Brain (organoid and tissue), 16 donors: ENCODE measurements at places on chromosomes 2 and 18.

DNA sequence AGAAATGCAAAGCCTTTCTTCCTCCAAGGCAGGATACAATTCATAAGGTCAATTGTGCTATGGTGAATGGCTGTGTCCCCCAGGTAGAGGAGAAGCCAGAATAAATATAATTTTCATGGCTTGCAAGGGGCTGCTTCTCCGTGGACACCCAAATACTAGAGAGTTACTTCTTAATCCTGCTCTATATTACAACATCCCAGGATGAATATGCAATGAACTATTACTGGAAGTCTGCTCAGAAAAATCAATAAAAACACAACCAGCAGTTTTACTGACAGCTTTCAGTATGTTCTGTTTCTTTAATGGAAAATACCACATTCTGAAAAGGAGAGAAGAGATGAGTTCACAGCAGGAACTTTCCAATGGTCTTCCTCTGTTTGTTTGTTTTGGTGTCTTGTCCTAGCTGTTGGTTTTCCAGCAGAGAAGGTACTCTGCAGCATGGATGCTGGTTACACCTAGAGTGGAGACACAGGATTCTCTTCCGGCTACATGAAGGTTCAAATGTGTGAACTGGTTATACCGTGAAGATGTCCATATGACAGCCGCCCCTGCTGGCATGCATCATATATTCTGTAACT, 213.0 kb downstream of the PID1 start:
- DNase-seq, result no peak

- DNase-seq, result no peak
Measured at GRCh38 chr2:26609839-26610277, 31.3 kb downstream of the CIB4 start.

- no peak for DNase-seq
Measured at GRCh38 chr2:151657667-151658076, 76.6 kb downstream of the NEB start.

GRCh38 chr2:214715025-214715424, 94.5 kb downstream of the BARD1 start:
- DNase-seq, result no peak

- peak; percentile 22 for DNase-seq
Measured at GRCh38 chr2:236856848-236857235, 228.8 kb upstream of the COPS8 start.

DNA sequence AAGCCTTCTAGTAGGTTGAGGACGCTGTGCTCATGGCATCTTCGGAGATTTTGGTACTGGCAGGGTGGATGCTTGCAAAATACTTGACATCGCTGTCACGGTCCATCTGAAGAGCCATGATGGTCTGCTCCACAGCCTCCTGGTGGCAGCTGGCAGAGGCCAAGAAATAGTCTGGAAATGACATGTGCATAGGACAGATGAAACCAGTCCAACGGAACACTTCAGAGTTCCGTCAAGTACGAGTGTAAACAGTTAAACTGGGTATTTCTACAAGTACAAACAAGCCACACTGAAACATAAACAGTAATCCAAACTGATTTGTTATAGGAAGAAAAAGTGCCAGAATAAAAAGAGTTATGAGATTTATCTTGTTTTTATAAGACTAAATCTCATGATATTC, 66.6 kb downstream of the PPP4R1 start:
- DNase-seq, result no peak

DNA sequence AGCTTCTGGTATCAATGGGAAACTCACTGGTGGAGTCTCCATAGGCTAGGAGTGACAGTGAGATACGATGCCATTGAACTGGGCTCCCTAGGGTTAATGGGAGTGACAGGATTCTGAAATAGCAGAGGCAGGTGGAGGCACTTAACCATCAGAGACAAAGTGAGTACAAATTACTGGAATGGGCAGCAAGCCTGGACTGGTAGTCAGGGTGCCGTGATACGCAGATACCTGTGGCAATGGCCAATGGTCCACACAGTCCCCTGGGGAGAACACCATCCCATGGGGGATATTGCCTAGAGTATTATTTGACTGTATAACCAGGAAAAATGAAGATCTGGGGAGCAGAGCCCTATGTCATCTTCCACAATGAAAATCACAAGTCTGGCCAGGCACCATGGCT, 17.3 kb downstream of the CHCHD5 start:
- no peak for DNase-seq

GRCh38 chr2:231384970-231385369, 10.5 kb upstream of the B3GNT7 start:
- DNase-seq, result no peak

GRCh38 chr2:36371928-36372391, 16.4 kb downstream of the CRIM1 start:
- no peak for DNase-seq

DNA sequence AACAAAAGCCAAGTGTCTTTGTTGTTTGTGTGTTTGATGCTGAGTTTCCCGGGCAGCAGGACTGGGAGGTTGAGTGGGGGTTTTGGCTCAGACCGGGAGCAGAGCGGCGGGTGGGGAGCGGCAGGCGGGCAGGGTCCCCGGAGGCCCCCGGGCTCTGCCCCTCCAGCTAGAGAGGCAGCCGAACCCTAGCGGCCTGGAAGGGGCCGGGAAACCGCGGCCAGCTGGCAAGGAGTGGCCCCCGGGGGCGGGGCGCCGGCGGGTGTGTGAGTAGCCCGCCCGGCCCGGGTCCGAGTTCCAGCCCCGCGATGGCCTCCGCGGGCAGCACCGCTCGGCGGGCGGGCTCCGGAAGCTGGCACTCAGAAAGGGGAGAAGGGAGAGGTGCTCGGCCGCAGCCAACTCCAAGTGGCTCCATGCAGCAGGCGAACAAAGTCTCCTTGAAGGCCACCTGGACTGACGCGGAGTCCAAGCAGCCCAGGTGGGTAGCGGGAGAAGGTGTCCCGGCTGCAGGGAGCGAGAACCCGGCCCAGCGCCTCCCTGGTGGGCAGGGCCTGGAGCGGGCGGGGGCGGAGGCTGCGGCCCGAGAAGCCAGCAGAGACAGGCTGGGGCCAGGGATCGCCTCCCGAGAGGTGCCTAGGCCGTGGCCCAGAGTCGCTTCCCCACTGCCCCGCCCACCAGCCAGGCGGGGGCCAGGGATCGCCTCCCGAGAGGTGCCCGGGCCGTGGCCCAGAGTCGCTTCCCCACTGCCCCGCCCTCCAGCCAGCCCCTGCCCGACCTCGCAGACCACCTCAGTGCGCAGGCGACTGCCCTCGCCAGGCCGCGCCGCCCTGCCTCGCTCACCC, at the start of gene ANKRD53:
ANKRD53 (plus strand) TSS at position 290 of the 839 bp plus-strand sequence; CDS start at position 306, 16 bp downstream.
- peak; percentile 39 for DNase-seq
